Epithelial cell of alveolus of lung (primary cell): ENCODE measurements at places on chromosomes 3 and 15. TPM values are rescaled to one million over a fixed set of nuclear protein-coding genes. Genes with fewer than 3 reads are reported as not detected.

TM4SF1 gene
- total RNA-seq, result 68.7 and 157 TPM in 2 replicates

C15orf62 gene
- total RNA-seq, result not detected in 2 replicates

SLC51A gene
- total RNA-seq, result not detected in 2 replicates

COL6A5 gene
- not detected in 2 replicates for total RNA-seq

REC114 gene
- not detected in 2 replicates for total RNA-seq

SH3GL3 gene
- 0.78 TPM in 1 of 2 replicates, not detected in the other for total RNA-seq

PROK2 gene
- total RNA-seq, result not detected in 2 replicates

HYAL3 gene
- total RNA-seq, result 7.4 and 13.4 TPM in 2 replicates

GNAT1 gene
- total RNA-seq, result not detected in 2 replicates

UNC13C gene
- total RNA-seq, result not detected in 2 replicates

CRTC3 gene
- 16.4 and 29.9 TPM in 2 replicates for total RNA-seq

IGSF10 gene
- 1.6 and 3.7 TPM in 2 replicates for total RNA-seq

MKRN3 gene
- total RNA-seq, result 0.08 TPM in 1 of 2 replicates, not detected in the other

CRYGS gene
- total RNA-seq, result 0.88 and 1.0 TPM in 2 replicates

SEMA3B gene
- total RNA-seq, result 3.1 and 26.3 TPM in 2 replicates

ACTC1 gene
- total RNA-seq, result 0.52 and 30.7 TPM in 2 replicates

PSTPIP1 gene
- 1.4 and 1.8 TPM in 2 replicates for total RNA-seq

TTLL13 gene
- 0.08 TPM in 1 of 2 replicates, not detected in the other for total RNA-seq

TGM4 gene
- not detected in 2 replicates for total RNA-seq

ZNF620 gene
- total RNA-seq, result 0.39 and 2.6 TPM in 2 replicates

IL17RD gene
- 2.3 and 2.4 TPM in 2 replicates for total RNA-seq

CLDN11 gene
- total RNA-seq, result 24.8 and 386 TPM in 2 replicates

SCAANT1 gene
- total RNA-seq, result not detected in 2 replicates

LMAN1L gene
- total RNA-seq, result not detected in 2 replicates

MUSTN1 gene
- 5.7 TPM in 1 of 2 replicates, not detected in the other for total RNA-seq

GPR171 gene
- not detected in 2 replicates for total RNA-seq

C3orf22 gene
- not detected in 2 replicates for total RNA-seq

CXCR6 gene
- total RNA-seq, result not detected in 2 replicates

RARB gene
- total RNA-seq, result 20.8 and 30.8 TPM in 2 replicates

FSIP1 gene
- total RNA-seq, result 0.16 and 0.26 TPM in 2 replicates

SIDT1 gene
- 0.13 TPM in 1 of 2 replicates, not detected in the other for total RNA-seq

CTXN2 gene
- total RNA-seq, result not detected in 2 replicates

CCDC80 gene
- 48.7 and 52.5 TPM in 2 replicates for total RNA-seq

AGBL1 gene
- total RNA-seq, result not detected in 2 replicates

PTPRG gene
- total RNA-seq, result 27.2 and 32.8 TPM in 2 replicates

BFSP2 gene
- total RNA-seq, result not detected in 2 replicates

ATP13A5 gene
- not detected in 2 replicates for total RNA-seq

ALDH1A2 gene
- 2.7 and 12.5 TPM in 2 replicates for total RNA-seq

FBXL22 gene
- total RNA-seq, result 0.32 TPM in 1 of 2 replicates, not detected in the other

MYL3 gene
- total RNA-seq, result 14.3 TPM in 1 of 2 replicates, not detected in the other

P3H2 gene
- 1.4 and 8.1 TPM in 2 replicates for total RNA-seq

ITIH3 gene
- total RNA-seq, result 0.13 TPM in 1 of 2 replicates, not detected in the other

SPATA12 gene
- not detected in 2 replicates for total RNA-seq

C2CD4B gene
- total RNA-seq, result 0.13 and 4.1 TPM in 2 replicates

TNFAIP8L3 gene
- 6.7 and 12.1 TPM in 2 replicates for total RNA-seq

GOLGA6L7 gene
- not detected in 2 replicates for total RNA-seq

ZNF717 gene
- total RNA-seq, result 5.3 and 10.7 TPM in 2 replicates

NPAP1 gene
- not detected in 2 replicates for total RNA-seq

SHQ1 gene
- 14.9 and 15.6 TPM in 2 replicates for total RNA-seq

CORO2B gene
- 8.5 and 11.9 TPM in 2 replicates for total RNA-seq

TUBGCP5 gene
- total RNA-seq, result 9.7 and 14.6 TPM in 2 replicates

ARL14 gene
- total RNA-seq, result 0.13 TPM in 1 of 2 replicates, not detected in the other

ZNF148 gene
- total RNA-seq, result 18.4 and 27.9 TPM in 2 replicates

GMNC gene
- not detected in 2 replicates for total RNA-seq

PLSCR4 gene
- total RNA-seq, result 20.6 and 44.7 TPM in 2 replicates

RBP2 gene
- total RNA-seq, result not detected in 2 replicates

PLCB2 gene
- total RNA-seq, result 0.52 TPM in 1 of 2 replicates, not detected in the other

HRG gene
- not detected in 2 replicates for total RNA-seq

PEX5L gene
- total RNA-seq, result not detected in 2 replicates
